Tibial nerve (tissue), 4 donors: ENCODE measurements at places on chromosomes 5 and 9.

GRCh38 chr9:117278020-117278419, 136.8 kb downstream of the ASTN2 start:
- no peaks in the 10 kb centered on the region for H3K27me3 ChIP-seq
- no peak overlapping the region for H3K27ac ChIP-seq
- H3K4me1 ChIP-seq: no peaks in the 10 kb centered on the region
- no peak for DNase-seq
- no peaks in the 10 kb centered on the region for H3K36me3 ChIP-seq
- H3K4me3 ChIP-seq: no peak overlapping the region

GRCh38 chr5:36679221-36679989, 73.0 kb downstream of the SLC1A3 start:
- H3K4me1 ChIP-seq: no peaks in the 10 kb centered on the region
- no peak for DNase-seq
- no peak overlapping the region for H3K4me3 ChIP-seq
- no peaks in the 10 kb centered on the region for H3K36me3 ChIP-seq
- H3K27ac ChIP-seq: peak overlapping the region; percentile 44
- no peaks in the 10 kb centered on the region for H3K27me3 ChIP-seq

DNA sequence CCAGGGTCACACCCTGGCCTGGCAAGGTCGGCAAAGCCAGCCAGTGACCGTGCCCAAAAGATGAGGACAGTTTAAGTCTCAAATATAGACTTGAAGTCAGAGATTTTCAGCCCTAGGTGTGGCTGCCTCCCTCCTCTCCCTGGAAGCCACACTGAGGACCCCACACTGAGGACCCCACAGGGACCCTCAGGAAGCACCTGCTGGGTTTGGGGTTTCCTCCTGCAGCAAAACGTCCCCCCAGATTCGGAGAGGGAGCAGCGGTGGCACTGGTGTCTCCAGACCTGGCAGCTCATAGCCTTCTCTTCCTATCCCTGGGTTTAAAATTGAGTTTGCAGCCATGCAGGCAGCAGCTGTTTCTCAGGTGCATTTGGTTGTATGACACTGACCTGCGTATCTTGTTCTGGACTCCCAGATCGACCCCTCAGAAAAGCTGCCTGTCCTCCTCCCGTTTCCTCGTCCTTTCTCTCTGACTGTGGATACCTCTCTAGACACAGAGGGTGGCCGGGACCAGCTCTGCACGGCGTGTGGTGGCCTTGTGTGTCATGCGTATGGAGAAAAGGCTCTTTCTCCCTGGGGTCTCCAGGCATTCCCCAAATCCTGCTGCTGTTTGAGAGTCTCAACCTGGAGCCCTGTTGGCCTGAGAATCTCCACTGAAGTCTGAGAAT, 36.6 kb downstream of the MRPL36 start:
- no peaks in the 10 kb centered on the region for H3K4me1 ChIP-seq
- H3K36me3 ChIP-seq: no peaks in the 10 kb centered on the region
- H3K27ac ChIP-seq: no peak overlapping the region
- no peak for DNase-seq

DNA sequence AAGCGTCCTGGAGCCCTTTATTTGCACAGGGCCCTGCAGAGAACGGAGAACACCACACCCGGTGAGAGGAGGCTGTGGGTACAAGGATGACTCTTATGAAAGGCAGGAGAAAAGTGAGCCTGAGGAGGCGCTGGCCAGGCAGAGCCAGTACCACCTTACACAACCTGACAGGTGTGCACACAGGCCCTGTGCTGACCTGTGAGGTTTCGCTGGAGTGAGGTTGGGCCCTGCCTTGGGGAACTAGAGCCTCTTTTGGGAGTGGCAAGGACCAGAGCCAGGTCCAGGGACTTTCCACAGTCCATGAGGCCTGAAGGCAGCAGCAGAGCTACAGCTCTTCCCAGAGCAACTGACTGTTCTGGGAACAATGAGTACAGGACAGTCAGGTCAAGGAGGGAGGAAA, 3.1 kb downstream of the SRD5A1 start:
- H3K36me3 ChIP-seq: no peaks in the 10 kb centered on the region
- no peak for DNase-seq
- no peaks in the 10 kb centered on the region for H3K27me3 ChIP-seq
- no peak overlapping the region for H3K27ac ChIP-seq
- H3K4me1 ChIP-seq: no peaks in the 10 kb centered on the region
- H3K4me3 ChIP-seq: no peak overlapping the region

DNA sequence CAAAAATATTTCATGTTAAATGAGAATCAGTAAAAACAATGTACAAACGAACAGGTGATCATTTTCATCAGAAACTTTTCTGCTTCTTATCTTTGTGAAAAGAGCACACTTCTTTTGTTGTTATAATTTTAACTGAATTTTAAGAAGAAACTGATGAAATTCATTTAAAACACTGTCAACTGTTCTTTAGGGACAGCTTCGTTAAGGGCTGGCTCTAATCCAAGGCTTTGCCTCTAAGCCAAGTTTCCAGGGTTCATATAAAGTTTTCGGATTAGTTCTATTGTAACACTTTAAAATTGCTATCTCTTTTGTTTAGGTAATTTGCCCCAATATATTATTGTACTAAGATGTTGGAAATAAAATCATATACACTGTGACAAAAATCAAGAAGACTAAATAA, 559.2 kb downstream of the TUSC1 start:
- no peaks in the 10 kb centered on the region for H3K36me3 ChIP-seq
- H3K27ac ChIP-seq: no peak overlapping the region
- no peak for DNase-seq
- no peaks in the 10 kb centered on the region for H3K4me1 ChIP-seq

GRCh38 chr5:21094619-21095018, 1106.6 kb upstream of the CDH18 start:
- DNase-seq: no peak
- no peaks in the 10 kb centered on the region for H3K27me3 ChIP-seq
- H3K4me1 ChIP-seq: no peaks in the 10 kb centered on the region
- H3K36me3 ChIP-seq: no peaks in the 10 kb centered on the region

- no peak overlapping the region for H3K4me3 ChIP-seq
- DNase-seq: no peak
- peak overlapping the region; percentile 93 for H3K27ac ChIP-seq
- peaks cover 24% of the 10 kb centered on the region for H3K4me1 ChIP-seq
- H3K27me3 ChIP-seq: no peaks in the 10 kb centered on the region
Measured at GRCh38 chr9:129108805-129109536, 1.6 kb downstream of the CRAT start.
